ENCODE measurements at places on chromosomes 6 and 20.

GRCh38 chr6:14353281-14353680 lies 235.7 kb downstream of the CD83 start:
- DNase-seq, result no peak

- DNase-seq, result no peak
Observed at GRCh38 chr6:106138151-106138550, 52.0 kb downstream of the PRDM1 start.

DNA sequence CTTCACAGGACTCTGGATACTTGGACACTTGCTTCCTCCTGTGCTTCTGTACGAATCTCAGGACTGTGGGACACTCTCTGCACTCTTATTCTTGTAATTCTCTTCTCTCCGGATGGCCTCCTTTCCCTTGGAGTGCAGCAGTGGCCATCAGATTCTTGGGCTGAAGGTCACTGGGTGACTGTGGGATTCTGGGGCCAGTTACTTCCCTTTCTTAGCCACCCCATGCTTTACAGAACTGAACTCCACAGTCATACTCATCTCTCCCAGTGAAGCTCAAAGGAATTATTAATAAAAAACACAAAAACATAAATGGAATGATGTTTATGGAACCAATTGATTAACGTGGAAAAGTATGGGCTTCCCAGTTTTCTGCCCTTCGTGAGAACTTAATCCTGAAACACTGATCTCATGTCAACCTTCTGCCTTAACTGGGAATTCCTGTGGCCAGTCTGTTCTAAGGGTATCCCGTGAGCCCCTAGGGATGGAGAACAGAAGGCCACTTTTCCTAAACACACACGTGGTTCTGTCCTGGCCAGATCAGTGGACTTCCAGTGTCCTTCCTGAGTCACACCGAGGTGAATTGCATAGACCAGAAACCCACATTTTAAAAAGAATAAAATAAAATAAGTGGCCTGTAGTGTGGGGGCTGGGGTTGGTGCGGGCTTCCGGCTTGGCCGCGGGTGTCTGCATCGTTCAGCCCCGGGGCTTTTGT lies 23.6 kb upstream of the HLA-E start:
- DNase-seq, result no peak

GRCh38 chr20:25214819-25215218 lies 19.3 kb downstream of the ENTPD6 start:
- no peak for DNase-seq

DNA sequence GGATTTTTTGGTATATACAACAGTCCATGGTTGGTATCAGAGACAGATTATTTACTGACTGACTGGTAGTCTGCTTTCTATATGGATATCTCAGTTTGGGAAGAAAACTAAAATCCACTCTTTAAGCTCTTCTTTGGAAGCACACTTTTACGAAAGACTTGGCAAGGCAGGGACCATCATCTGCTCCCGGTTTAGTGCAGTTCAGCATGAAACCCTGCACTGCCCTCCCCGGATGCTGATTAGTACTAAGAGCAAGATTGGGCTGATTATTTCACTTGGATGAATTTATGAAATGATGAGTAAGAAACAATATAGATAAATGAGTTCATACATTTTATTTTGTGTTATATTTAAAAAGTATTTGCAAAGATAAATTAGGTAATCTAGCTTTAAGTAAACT lies 56.3 kb downstream of the RGS17 start:
- DNase-seq, result no peak

- DNase-seq, result no peak
Observed at GRCh38 chr6:107550906-107551305, 61.0 kb downstream of the SOBP start.

Measured in HAP-1 (cell line).